ENCODE measurements at places on chromosomes 11 and 22. TPM values are rescaled to one million over a fixed set of nuclear protein-coding genes. Genes with fewer than 3 reads are reported as not detected.
A peak's percentile ranks its signal among the peaks of the same experiment; 100 is the strongest.

KCNK4 gene
- total RNA-seq: not detected

NXPE2 gene
- 0.52 TPM for total RNA-seq

GRCh38 chr11:133619973-133620372 is 87.7 kb upstream of the OPCML start:
- H3K4me3 ChIP-seq: no peak overlapping the region
- no peak overlapping the region for H3K27ac ChIP-seq
- DNase-seq: no peak
- H3K36me3 ChIP-seq: no peaks in the 10 kb centered on the region

DNA sequence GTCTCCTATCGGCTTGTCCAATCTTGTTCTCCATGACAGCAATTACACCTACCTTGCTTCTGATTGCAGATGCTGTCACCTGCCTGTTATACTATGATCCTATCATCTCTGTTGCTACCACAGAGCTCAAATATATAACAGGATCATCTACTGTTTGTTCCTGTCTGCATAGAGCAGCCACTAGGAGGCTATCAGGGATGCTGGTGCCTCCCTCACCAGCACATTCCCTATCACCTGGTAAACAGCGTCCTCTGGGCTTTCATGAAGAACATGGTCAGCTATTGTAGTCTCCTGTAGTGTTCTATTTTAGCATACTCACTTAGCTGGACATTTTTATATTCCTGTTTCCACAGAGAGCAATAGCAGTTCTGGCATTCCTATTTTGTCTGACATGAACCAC is 87.8 kb upstream of the FAT3 start:
- DNase-seq: no peak
- no peaks in the 10 kb centered on the region for H3K36me3 ChIP-seq
- no peak overlapping the region for H3K27ac ChIP-seq

CNIH2 gene
- 1.9 TPM for total RNA-seq

DNA sequence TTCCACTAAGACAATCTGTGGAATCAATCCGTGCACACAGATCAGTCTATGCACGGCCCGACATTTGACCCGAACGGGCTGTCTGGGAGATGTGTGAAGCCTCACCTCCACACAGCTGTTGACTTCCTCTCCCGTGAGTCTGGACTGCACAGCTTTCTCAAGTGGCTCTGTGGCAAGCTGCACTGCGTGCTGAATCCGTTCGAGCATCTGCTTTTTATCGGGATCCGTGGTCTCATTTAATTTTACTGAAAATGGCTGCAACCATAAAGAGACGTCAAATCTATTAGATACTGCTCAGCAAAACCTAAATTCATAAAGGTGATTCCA is 19.3 kb downstream of the CARS1 start:
- H3K4me1 ChIP-seq: peaks cover 10% of the 10 kb centered on the region
- H3K27me3 ChIP-seq: no peaks in the 10 kb centered on the region
- no peak overlapping the region for H3K27ac ChIP-seq
- no peak for DNase-seq
- H3K4me3 ChIP-seq: no peak overlapping the region
- peaks cover 64% of the 10 kb centered on the region for H3K36me3 ChIP-seq

DNA sequence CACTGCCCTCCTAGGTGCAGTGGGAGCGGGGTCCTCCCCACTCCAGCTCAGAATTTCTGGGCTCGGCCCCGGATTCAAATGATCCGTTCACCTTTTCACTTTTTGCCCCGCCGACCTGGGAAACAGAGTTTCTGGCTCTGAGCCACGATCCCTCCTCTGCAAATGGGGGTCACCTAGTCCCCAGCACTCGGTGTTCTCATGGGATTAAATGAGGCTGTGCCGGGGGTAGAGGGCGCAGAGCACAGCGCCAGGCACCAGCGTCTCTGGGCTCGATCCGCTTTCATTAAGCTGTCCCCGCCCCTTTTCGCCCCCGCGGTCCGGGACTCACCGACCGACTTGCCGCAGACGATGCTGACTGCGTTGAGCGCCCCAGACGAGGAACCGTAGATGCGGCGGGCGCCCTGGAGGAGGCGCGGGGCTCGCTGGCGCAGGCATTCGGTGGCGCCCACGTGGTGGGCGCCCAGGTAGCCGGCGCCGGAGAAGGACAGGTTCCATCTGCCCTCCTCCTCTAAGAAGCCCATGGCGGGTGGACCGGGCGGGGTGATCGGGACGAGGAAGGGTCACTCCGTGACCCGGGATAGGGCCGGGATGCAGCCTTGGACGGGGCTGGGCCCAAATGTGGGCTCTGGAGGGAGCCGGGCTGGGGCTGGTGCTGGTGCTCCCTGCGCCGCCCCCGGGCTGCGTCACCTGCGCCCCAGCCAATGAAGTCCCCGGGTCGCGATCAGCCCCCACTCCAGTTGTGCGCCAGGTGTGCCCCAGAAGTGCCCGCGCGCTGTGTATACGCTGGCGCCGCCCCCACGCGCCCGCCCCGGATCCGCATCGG is at the start of gene PNPLA5:
Gene PNPLA5 (minus strand): TSS at position 654 of the 823 bp plus-strand sequence. CDS start 133 bp downstream, at position 521.
- no peaks in the 10 kb centered on the region for H3K36me3 ChIP-seq
- H3K27ac ChIP-seq: no peak within 1 kb of the TSS
- DNase-seq: peak; percentile 68
- H3K4me3 ChIP-seq: no peak within 1 kb of the TSS
- no peaks in the 10 kb centered on the region for H3K27me3 ChIP-seq
